Activated T-cell treated with anti-CD3 and anti-CD28 coated beads, Interleukin-2, amount 50 U/mL, for 1 hour (primary cell): ENCODE measurements at places on chromosomes 3 and 15.

DNA sequence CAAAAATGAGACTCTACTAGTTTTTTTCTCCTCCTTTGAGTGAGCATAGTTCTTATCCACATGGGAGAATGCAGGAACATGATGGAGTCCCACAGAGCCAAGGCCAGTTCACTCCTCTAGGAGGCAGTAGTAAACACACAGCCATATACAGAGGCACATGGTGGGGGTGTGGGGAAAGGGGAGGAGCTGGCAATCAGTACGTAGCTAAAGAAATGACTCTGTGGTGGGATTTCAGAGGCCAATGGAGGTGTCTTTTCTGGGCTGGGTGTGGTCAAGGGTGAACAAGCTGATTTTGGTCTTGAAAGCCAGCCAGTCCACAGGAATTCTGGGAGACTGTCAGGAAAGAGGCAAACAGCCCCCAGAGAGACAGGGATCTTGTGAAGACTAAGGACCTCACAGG is 6.6 kb upstream of the RAB11A start:
- peak; percentile 36 for DNase-seq

- no peak for DNase-seq
Measured at GRCh38 chr3:29426302-29427226, 145.7 kb downstream of the RBMS3 start.

- DNase-seq = no peak
Measured at GRCh38 chr3:59620325-59620724, 570.5 kb upstream of the CFAP20DC start.

GRCh38 chr3:98817547-98818041 is 54.5 kb downstream of the ST3GAL6 start:
- no peak for DNase-seq

GRCh38 chr3:47083786-47084185 is 80.1 kb downstream of the SETD2 start:
- DNase-seq = no peak

DNA sequence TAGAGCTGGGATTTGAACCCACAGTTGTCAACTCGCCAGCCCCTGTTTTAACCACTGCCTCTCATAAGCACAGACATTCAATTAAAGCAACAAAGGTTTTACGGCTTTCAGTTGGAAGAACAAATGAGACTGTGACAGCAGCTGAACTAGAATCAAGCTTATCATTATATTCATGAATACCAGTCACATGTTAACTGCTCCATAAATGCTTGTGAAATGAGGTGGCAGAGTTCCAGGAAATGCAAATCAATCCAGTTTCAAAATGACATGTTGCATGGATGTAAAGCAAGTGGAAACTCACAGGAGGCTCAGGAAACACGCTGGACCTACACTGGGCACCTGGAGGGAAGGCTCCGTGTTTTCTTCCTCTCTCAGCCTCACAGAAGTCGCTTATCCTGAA is 3.9 kb downstream of the GP5 start:
- no peak for DNase-seq

- DNase-seq = no peak
Measured at GRCh38 chr3:116877968-116878367, 168.4 kb downstream of the TUSC7 start.

DNA sequence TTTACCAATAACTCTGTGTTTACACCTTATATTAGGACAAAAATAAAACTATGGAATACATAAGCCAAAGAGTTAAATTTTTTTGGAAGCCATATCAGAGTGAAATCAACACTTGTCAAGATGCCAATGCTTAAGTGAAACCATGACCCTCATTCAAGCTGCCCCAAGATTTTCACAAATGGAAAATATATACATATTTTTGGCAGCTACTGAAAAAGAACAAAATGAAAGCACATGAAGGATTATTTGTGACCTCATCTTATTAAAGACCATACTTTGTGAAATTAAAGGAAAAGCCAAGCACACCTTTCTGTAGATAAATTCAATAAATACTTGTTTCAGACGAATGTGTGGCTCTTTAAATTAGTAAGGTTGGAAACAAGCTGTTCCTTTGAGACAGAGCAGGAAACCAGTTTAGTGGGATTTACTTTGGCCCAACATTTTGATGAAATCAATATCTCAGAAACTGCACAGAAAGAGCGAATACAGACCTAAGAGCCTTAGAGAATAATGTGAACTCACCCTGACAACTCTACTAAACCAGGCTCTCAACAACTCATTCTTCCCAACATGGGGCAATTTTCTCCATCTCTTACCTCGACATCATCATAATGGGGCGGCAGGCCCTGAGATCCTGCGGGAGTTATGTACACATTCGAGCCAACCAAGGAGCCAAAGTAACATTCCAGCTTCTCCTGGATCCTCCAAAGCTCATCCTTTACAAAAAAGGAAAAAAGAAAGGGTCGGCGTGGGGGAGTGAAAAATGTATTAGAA is 11.1 kb downstream of the RIOX2 start:
- DNase-seq = no peak

- DNase-seq = peak; percentile 63
Measured at GRCh38 chr3:100401674-100402041, 319 bp downstream of the LNP1 start.

GRCh38 chr3:193932136-193932535 is 203.8 kb upstream of the HES1 start:
- no peak for DNase-seq

GRCh38 chr3:47578119-47578632 is 489 bp downstream of the CSPG5 start:
- peak; percentile 60 for DNase-seq

GRCh38 chr3:82568776-82569338 is 807.4 kb upstream of the GBE1 start:
- DNase-seq = no peak

- DNase-seq = no peak
Measured at GRCh38 chr3:185950728-185951127, 12.9 kb upstream of the TRA2B start.

GRCh38 chr15:26971271-26972018 is 464 bp downstream of the GABRG3 start:
- no peak for DNase-seq

GRCh38 chr15:64503197-64503596 is 42.8 kb downstream of the ZNF609 start:
- no peak for DNase-seq

DNA sequence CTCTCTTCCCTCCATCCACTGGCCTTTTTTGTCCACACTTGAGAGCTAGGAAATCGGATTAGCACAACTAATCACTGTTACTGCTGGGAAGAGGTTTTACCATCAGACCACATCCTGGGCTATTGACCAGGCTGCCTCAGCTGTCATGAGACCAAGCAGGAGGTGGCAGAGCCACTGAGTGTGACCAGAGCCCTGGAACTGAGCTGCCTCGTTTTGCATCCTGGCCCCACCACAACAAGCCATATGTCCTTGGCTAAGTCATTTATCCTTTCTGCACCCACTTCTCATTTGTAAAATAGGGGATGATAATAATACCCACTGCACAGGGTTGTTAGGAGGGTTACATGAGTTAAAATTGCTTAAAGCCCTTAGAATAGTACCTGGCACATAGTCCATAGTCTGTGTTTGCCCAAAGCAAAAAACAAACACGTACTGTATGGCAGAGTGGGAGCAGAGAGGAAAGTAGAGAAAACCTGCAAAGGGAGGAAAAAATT is 34.1 kb downstream of the TMEM158 start:
- DNase-seq = no peak

DNA sequence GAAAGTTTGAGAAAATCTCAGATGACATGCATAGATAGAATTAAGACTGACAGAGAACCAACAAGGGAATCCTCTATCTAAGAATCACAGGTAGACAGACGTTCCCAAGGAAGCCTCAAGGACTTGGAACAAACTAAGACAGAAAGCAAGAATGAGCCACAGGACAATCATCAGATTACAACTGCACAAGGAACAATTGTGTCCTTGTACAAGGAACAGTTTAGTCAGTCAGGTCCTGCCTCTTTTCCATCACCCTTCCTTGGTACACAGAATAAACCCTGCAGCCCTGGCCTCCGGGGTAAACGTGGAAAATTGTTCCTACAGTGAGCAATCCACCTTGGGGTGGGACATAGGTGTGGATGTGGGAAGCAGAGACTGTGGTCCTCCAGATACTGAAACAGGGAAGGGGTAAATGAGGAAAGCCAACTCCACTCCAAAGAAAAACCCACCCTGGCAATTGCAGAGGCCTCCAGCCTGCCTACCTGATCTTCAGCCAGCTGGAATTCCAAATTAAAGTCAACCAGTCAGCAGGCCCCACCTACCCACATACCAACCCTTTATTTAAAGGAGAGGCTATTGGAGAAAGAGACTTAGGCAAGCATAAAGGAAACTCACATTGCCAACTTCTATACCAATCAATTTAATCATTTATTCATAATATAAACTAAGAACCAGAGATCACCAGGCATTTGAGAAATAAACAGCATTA is 73.4 kb downstream of the ULK4 start:
- DNase-seq = no peak

- DNase-seq = peak; percentile 65
Measured at GRCh38 chr15:97909291-97909891, 51.1 kb upstream of the ARRDC4 start.

- DNase-seq = no peak
Measured at GRCh38 chr3:119628390-119628789, 30.7 kb downstream of the PLA1A start.

- DNase-seq = no peak
Measured at GRCh38 chr3:53821631-53822121, 24.5 kb downstream of the CHDH start.

DNA sequence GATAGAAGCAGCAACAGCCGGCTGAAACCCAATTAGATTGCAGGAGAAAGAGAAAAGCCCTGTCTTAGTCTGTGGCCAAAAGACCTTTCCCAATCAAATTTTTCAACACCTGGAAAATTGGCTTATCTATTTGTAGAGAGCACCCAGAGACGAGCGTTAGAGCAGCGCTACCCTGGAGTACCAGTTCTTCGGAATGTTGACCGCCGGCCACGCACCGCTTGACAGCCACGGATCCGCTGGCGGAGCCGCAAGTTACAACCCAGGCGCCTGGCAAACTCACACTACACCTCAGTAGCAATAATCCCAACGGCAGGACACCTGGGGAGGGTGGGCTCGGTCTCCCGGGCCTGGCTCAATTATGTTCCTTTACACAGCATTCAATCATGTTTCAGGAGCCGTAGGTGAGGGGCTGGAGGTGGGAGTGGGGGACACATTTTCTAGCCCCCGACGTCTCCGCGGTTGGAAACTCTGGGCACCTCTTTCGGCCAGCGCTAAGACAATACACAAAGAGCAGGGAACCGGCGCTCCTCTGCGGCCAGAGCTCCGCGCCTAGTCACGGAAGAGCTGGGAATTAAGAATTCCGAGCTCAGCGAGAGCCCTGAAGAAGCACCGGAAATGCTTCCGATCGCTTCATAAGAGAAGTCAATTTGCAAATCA is 1.2 kb downstream of the MB21D2 start:
- DNase-seq = no peak

DNA sequence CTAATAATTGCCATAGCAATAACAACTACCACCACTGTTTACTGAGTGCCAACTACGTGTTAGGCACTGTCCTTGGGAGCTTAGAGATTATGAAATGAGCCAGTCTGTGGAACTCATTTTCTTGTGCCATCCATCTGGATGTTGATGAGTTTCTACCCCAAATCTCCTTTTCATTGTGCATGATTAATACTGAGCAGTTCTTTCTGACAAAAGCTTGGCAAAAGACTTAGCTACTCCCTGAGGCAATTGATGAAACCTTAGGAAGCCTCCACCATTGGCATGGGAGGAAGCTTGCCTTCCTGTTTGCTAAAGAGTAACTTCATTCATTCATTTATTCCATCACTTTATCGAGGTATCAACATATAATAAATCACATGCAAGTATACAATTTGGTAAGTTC is 39.8 kb downstream of the PRICKLE2 start:
- no peak for DNase-seq

DNA sequence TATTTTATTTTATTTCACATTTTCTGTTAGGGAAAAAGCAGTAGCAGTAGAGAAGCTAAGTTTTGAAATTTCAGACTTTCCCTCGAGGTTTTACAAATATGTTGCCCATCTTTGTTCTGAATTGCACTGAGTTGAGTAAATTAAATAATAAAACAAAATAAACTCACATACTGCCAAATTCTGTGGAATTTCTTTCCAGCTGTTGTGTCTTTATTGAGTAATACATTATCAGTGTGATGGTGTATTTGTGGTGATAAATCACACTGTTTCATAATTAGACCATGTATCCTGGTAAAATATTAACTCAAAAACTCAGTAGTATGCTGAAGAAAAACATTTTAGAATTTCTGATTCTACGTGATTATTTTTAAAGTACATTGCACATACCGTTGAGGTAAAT is 592.1 kb downstream of the SI start:
- no peak for DNase-seq

DNA sequence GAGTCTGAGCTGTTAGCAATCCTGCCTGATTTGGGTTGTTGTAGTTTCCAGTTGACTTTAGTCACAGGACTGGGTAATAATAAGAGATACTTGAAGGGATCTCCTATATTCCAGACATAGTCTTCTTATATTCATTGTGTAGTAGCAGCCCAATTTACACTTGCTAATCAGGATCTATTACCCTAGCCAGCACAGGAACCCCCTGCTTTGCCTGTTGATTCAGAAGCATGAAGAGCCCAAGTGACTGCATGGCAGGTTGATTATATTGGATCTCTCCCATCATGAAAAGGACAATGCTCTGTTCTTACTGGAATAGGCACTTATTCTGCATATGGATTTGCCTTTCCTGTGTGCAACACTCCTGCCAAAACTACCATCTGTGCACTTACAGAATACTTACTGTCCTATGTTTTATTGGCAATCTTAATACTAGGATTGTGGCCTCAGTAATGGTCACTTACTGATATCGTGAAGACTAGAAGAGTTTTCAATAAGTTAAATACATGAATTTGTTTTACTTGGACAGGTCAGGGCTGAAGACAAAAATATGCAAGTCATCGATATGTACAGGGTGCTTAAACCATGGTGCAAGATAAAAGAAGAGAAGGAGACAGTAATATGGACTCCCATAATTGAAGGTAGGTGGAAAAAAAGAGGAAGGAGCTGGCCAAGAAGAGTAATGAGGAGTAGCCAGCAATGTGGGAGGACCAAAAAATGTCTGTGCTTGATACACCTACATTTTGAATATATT is 304.1 kb downstream of the MCTP2 start:
- no peak for DNase-seq

DNA sequence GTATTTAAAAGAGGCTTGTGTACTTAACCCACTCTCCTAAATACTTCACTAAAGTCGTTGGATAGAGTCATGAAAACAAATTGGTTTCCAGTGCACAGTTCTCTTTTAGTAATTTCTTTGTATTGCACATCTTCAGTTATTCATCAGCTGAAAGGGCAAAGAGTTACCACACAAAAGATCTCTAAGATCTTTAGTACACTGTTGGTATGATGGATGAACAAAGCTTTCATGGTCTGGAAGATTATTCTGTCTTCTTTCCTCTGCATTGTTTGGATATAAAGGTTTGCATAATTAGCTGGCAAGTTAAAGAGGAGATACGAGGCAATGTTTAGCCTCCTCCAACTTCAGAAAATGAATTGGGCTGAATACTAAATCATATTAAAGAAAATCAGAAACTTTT is 40.5 kb downstream of the BCHE start:
- no peak for DNase-seq

GRCh38 chr15:60372756-60373155 is 25.0 kb downstream of the ANXA2 start:
- DNase-seq = no peak
